HEK293T (cell line): ENCODE measurements at places on chromosomes 3 and 15.

DNA sequence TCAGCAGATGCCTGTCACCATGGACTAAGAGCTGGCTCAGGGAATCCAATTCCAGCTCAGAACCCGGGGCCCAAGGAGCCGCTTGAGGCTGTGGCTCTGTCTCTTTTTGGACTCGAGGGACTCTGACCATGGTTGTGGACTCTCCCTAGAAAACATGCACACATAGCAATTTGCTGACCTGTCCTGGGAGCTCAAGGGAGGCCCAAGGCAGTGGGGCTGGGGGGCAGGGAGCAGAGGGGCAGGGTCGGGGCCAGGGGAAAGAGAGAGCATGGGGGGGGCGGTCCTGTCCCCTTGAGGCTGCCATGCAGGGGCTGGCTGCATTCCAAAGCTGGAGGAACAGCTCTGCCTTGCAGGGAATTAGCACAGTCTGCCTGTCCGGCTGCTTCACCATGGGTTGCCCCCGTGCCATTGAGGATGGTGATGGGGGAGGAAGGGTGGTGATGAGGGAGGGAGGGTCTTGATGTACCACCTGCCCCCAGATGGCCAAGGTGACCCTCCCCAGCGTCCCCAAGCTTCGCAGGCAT, 190.1 kb downstream of the GOLGA6L6 start:
- no peak for DNase-seq

- no peak for DNase-seq
Measured at GRCh38 chr3:181694805-181695660, 16.7 kb upstream of the SOX2 start.

DNA sequence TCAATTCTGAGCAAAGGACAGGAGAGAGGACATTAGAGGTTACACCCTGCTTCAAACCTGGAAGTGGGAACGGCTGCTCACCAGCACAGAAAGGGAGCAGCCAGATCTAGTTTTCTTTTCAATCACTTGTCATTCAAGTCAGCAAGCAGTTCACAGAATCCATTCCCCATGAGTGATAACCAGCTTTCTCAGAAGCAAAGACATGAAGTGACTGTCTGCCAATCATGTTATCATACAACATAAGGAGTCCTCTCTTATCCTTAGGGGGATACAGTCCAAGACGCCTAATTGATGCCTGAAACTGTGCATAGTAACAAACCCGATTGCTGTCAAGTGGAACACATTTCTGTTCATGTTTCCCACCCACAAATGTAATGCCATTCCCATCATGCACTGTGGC, 54.7 kb downstream of the FAM98B start:
- no peak for DNase-seq

- no peak for DNase-seq
Measured at GRCh38 chr3:195238586-195239118, 32.3 kb downstream of the XXYLT1 start.

DNA sequence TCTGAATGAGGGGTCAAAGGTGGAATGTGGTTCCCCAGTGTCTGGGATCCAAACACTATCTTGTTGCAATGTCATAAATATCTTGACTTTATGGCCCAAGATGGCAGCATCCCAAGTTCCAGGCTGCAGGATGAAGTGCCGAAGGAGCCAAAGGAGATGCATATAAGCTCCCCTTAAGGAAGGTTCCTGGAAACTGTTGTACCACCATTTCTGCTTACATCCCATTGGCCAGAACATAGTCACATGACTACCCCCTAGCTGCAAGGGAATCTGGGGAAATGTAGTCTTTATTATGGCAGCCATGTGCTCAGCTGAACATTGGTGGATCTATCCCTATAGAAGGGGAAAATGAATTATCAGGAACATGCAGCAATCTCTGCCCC, 54.3 kb downstream of the BDH1 start:
- DNase-seq, result no peak
